Muscle of leg (tissue), 16 donors: ENCODE measurements at places on chromosomes 1 and 21.
A peak's percentile ranks its signal among the peaks of the same experiment; 100 is the strongest.

DNA sequence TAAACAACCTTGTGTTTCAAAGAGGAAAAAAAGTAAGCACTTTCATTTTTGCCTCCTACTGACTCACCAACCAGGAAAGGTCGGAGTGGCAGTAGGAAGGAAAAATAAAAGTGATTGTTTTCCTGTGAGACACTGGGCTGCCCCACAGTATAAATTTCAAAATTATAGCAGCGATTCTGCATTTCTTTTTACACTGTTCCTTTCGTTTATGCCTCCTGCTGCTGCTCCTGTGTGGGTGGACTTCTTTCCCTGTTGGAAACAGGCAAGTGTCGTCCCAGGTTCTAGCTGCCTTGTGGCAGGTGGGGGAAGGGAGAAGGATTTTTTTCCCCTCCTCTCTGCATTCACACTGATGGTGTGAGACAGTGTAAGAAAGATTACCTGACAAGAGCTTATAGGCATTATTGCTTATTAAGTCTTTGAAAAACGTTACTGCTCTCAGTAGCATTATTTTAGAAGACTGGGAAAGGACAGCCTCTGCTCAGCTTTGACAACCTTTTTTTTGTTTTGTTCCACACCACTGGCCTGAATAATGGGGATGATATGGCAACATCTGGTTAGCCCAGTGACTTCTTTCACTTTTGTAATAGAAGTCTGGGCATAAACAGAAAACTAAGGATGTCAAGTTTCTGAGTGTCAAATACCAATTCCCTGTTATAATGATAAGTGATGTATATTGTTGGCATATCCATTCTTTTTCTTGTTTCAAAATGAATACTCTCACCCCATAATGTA is 77.9 kb downstream of the NEK7 start:
- no peak for DNase-seq

DNA sequence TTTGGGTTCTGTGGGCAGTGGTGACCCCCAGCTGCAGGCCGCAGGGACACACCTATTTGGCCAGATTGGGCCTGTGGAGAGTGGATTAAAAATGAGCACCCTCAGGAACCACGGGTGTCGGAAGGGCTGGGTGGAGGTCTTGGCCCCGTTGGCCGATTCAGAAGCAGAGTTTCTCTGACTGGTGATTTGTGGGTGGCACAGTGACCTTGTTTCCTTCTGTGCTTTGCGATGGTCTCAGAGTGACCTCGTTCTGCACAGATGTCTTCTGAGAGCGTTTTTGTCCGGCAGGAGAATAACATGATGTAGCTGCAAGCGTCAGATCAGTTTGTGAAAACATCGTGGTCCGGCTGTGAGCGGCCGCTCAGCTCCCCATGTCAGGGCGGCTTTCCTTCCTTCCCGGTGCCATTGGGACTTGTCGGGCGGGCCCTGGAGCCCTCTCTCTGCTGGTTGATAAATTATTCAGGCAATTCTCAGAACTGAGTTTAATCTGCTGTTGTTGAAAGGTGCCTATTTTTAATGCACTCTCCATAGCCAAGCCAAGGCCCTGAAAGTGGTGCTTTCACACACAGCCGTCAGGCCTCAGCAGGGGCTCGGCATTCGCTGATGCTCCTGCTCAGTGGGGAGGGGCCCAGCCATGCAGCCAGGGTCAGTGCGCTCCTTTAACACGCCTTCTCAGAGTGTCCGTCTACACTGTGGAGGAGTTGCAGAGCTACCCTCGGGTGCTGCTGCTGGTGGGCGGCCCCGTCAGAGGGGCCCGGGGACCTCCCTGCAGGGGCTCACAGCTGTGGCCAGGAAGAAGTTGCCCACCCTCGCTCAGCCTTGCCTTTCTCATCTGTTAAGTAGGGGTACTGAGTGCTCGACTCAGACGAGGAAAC is 26.8 kb downstream of the TRPM2 start:
- DNase-seq, result no peak

DNA sequence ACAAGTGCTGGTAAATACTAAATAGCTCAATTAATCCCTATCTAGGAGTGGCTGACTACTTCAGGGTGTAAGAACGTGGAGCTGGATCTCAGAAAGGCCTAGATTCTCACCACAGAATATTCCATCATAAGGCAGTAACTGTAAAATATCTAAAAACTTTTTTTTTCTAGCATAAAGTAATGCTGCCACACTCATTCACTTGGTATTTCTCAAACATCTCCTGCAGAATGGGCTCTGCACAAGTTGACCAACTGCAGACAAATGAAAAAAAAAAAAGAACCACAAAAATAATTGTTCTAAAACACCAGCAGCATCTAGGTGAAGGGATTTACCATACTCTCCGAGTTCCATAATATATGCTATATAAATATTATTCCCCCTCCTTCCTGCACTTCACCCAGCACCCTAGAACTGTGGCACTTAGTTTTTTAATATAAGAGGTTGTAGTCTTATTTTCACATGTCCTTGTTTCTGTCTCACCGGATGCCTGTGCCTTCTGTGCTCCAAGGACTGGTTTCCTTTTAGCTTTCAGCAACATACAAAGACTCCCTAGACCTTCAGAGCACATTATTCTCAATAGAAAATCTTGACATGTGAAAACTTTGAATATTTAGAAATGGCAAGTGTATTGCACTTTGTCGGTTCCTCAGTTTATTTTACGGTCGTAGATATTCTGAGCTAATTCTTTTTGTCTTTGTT is 8.9 kb downstream of the VSIG8 start:
- peak; percentile 27 for DNase-seq

DNA sequence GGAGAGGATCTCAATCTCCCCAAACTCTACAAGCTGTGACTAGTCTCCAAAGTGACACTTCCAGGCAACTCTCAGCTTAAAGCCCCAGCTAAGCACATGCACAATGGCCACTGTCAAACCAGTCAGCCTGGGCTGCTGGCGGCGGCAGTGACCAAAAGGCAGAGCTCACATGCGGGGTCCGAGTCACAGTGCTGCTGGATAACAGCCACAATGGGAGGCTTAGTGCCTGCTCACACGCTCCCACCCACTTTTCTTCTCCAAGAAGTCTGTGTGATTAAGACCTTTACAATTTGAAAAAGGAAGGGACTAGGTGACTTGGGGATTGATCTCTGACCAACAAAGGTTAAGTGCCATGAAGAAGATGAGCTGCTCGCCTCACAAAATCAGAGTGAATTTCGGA is 16.8 kb downstream of the RIPK4 start:
- no peak for DNase-seq

DNA sequence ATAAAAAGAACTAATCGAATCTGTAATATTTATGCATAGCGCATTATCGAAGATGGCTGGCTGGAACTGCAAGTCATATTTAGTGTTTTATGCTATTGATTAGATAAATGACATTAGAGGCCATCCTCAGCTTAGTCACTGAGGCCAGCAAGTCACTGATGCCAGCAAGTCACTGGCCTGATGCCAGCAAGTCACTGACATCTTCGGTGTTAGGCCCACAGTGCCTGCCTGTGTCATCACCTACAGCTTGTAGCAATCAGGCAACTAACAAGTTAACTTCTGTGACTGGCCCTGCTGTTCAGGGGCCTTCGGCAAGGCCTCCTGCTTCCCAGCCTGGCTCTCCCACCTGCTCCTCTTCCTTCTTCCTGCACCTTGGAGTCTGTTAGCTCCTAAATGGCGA is 65.6 kb upstream of the SCCPDH start:
- no peak for DNase-seq

- no peak for DNase-seq
Observed at GRCh38 chr21:42969193-42969600, 5.2 kb upstream of the PKNOX1 start.

- DNase-seq, result peak; percentile 20
Observed at GRCh38 chr1:193629875-193630274, 443.5 kb upstream of the B3GALT2 start.
